ENCODE measurements at places on chromosomes 6 and 20.
A peak's percentile ranks its signal among the peaks of the same experiment; 100 is the strongest.

DNA sequence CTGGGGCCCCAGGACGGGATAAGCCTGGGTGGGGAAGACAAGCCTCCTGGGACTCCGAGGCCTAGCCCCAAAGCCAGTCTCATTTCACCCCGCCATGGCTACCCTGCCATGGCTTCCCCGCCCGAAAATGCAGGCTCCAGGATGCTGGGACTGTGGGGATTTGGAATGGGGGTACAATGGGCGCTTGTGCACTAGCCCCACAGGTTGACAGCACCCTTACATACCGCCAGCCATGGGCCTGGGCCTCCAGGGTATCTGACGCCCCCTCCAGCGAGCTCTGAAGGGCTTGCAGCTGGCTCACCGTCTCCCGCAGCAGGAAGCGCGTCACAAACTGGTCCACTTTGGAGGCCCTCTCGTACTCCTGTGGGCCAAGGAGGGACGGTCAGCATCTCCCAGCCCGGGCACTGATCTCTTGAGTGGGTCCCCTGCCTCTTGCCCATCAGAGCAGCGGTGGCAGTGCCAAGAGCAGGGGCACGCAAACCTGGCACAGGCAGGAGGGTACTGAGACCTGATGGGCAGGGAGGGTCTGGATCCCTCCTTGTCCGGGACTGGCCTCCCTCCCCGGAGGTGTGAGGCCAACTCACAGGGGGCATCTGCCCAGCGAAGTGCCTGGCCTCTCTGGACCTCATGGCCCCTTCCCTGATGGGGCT is 2.0 kb upstream of the C20orf144 start:
- no peak for DNase-seq

GRCh38 chr6:35514587-35514986 is 1.9 kb upstream of the TULP1 start:
- no peak for DNase-seq

GRCh38 chr20:41505184-41505583 is 113.0 kb downstream of the CHD6 start:
- no peak for DNase-seq

DNA sequence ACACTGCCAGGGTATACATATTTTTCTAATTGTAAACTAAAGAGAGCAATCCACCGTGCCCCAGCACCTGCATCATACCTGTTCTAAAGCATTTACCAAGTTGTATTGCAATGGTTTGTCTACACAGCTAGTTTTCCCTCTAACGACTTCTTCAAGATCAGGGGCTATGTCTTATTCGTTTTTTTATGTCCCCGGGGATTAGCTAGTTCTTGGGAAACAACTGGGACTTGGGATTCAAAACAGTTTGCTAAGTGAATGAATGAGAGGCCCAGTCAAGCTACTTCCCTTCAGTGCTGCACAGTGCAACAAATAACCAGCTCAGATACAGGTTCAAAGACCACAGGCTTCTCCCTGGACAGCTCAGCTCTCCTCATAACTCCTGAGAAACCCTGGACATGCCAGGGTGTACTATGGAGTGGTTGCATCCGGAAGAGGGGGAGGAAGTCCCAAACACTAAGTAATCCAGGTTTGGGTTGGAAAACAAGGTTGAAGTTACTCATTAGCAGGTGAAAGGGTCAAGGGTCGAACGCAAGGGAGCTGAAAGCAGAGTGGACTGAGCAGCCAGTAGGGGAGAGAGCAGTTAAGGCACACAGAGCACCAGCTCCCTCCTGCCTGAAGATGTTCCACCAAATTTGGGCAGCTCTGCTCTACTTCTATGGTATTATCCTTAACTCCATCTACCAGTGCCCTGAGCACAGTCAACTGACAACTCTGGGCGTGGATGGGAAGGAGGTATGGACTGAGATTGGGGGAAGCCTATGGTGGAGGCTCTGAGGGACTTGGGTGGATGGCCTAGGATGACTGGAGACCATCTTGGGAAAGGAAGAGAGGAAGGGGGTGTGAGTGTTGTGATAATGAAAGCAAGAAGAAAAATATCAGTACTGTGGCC is at the start of gene APOM:
APOM (plus strand) TSS at position 546 of the 889 bp plus-strand sequence; CDS start at position 619, 73 bp downstream.
- DNase-seq, result no peak

GRCh38 chr20:833121-833449 is 430 bp upstream of the FAM110A start:
- no peak for DNase-seq

DNA sequence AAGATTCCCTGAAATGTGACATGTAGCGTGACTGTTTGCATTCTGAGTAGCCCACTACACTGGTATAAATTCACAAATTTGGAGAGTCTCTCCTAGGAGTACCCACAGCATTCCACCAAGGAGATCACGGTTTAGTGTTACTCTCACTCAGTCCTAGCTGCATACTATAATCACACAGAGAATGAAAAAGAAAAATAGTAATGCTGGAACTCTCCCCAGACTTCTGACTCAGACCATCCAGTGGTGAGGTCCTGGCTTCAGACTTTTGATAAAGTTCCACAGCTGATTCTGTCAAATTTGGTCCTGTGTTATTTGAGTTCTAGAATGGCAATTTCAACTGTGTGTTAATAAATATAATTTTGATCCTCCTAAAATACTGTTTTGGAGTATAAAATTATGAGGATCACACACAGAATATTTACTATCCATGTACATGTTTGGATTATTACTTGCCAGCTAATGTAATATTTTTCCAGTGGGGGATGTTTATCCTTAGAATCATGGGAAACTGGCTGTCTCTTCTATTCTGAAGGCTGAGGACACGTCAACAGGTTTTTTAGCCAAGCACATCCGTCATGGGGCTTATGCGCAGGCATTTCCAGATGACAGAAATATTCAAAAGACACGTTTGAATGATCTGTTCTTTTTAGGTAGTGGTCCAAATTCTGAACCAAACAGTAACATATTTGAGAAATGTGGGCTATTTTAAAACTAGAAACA is 5.1 kb upstream of the KIAA0408 start:
- no peak for DNase-seq

- peak; percentile 35 for DNase-seq
Observed at GRCh38 chr6:150741633-150742200, 123.8 kb upstream of the MTHFD1L start.

DNA sequence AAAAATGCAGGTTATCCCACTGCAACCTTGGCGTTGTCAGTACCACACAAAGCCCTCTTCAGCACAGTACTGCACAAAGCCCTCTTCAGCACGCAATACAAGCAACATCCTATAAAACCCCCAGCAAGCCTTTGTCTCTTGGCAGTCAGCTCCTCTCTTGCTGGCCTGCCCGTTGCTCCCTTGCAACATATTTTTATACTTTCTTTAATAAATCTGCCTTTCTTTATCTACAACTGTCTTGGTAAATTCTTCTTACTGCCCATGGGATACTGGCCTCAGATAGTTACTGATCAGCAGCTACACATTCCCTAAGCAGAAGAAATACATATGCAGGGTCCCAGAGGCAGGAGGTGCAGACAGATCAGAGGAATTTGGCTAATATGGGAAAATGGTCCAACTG is 70.5 kb upstream of the MAP3K4 start:
- no peak for DNase-seq

- no peak for DNase-seq
Observed at GRCh38 chr6:47196113-47196512, 113.6 kb downstream of the TNFRSF21 start.

GRCh38 chr6:145836170-145836569 is 21.6 kb upstream of the FBXO30 start:
- DNase-seq, result no peak
